ENCODE measurements at places on chromosomes 12 and 14.
A peak's percentile ranks its signal among the peaks of the same experiment; 100 is the strongest.

GRCh38 chr14:30991408-30991807, 34.0 kb upstream of the AP4S1 start:
- DNase-seq: no peak

DNA sequence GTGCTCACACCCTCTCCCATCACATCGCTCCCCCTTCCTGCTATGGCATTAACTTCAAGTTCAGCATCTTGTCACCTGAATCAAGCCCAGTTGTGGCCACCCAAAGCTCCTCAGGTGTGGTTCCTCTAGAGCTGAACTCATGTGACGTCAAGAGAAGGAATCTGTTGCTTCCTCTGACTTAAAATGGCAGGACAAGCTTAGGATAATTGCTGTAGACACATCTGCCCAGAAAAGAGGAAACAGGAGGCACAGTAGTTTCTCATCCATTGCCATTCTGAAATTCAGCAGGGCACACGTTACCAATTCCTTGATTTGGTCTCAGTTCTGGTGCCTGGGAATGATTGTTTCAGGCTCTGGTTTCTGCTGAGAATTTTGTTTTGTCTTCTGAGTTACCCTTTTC, 52.1 kb downstream of the RCOR1 start:
- no peak for DNase-seq

DNA sequence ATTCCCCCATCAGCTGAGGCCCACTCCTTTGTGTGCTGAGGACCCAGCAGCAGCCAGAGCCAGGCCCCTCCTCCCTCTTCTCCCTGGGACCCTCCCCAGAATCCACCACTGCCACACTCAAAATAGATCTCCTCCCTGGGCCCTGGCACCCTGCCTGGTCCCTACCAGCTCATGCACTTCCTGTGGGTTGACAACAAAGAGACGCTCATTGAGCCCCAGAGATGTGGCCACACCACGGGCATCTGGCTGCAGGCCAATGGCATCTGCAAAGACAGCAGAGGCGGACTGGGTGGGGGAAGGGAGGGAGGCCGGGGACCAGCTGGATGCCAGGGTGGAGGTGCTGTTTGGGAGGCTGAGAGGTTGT, 16.0 kb upstream of the ENDOU start:
- peak; percentile 93 for DNase-seq

GRCh38 chr12:122399592-122400373, 22.7 kb downstream of the CLIP1 start:
- peak; percentile 79 for DNase-seq

- no peak for DNase-seq
These were observed 19.4 kb upstream of the EVL start for GRCh38 chr14:100045642-100046344.

GRCh38 chr14:92383805-92384204, 60.8 kb downstream of the SLC24A4 start:
- no peak for DNase-seq

DNA sequence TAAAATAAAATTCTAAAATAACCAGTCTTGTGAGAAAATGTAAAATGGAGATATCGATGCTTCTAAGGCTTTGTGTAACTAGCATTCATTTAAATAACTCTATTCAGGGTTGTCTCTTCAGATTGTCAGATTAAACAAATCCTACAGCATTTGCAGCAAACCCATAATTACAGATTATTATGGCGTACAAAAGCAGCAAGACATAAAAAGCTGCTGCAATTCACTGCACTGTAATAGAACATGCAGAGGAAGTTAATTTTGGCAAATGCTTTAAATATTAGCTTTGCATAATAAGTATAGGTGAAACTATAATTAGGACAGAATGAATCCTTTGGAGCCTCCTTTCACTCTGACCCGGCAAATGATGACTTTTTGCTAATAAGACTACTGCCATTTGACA, 98.3 kb downstream of the INSM2 start:
- DNase-seq: no peak

GRCh38 chr12:57089271-57090245, 644 bp downstream of the NAB2 start:
- DNase-seq: peak; percentile 57

DNA sequence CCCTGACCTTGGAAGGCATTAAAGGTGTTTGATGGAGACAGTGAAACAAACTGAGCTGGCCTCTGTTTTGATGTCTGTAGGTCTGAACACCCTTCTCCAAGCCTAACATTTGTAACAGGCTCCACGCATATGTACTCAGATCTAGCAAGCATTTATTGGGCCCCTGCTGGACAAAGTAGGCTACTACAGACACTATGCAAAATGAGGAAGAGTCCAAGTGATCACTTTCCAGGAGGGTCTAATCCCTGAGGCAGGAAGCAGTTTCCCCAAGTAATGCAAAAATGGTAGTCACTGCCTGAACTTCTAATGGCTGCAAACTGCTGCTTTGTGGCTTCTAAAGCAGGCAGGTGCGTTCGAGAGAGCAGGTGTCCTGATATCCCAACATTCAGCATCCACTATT, 405.8 kb downstream of the MED13L start:
- peak; percentile 34 for DNase-seq

- peak; percentile 86 for DNase-seq
These were observed 42.9 kb downstream of the TRIP11 start for GRCh38 chr14:91996948-91997371.

- peak; percentile 93 for DNase-seq
These were observed 76.7 kb downstream of the NCOR2 start for GRCh38 chr12:124490584-124491305.

DNA sequence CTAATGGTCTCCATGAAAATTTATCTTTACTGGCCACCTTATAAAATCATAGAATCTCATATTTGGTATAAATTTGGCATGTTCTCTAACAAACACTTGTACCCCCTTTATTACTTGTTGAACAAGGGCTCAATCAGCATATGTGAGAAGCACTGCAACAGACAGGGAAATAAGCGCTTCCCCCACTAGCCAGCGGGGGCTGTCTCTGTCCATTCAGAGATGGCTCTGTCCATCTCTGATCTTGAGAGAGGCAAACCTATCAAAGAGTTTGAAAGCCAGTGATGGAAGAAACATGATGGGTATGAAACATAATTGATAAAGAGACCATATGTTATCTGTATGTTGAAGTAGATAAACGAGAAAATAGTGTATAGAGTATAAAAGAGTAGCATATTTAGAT, 326.8 kb downstream of the PDZRN4 start:
- peak; percentile 55 for DNase-seq

DNA sequence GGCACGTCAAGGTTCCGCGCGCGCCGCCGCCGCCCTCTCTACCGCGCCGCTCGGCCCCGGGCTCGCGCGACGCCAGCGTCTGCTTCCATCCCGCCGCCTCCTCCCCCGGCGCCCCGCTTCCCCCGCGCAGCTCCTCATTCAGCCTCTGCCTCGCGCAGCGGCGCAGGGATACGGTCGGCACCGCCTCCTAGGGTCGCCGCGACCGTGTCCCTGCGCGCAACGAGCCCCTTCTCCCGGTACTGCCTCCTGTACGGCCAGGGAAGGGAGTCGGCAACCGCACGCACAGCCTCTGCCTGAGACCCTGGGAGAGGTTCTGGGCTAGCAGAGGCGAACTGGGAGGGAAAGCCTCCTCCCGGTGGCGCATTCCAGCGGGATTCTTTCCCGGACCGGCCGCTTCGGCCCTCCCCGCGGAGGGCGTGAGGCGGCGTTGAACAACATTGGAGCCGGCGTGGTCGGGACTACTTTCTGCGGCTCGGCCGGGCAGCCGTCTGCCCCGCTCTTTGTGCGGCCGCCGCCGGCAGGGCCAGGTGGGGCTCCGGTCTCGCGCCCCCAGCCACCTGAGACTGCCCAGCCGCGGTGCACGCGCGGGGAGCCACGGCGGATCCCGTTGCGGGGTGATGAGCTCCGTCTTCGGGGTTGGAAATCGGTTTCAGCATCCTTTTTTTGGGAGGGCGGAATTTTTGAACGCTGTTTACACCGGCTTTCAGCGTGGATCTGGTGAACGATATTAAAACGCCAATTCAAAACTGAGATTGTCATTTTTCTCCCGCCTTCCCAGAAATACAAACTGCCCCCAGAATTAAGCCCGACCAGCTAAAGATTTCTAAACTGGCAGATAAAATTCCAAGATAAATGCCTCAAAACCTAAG, at the start of gene LRP6:
Gene LRP6 (minus strand): TSS at position 172 of the 869 bp plus-strand sequence. CDS start 309 bp downstream, outside the sequence.
- peak; percentile 80 for DNase-seq

DNA sequence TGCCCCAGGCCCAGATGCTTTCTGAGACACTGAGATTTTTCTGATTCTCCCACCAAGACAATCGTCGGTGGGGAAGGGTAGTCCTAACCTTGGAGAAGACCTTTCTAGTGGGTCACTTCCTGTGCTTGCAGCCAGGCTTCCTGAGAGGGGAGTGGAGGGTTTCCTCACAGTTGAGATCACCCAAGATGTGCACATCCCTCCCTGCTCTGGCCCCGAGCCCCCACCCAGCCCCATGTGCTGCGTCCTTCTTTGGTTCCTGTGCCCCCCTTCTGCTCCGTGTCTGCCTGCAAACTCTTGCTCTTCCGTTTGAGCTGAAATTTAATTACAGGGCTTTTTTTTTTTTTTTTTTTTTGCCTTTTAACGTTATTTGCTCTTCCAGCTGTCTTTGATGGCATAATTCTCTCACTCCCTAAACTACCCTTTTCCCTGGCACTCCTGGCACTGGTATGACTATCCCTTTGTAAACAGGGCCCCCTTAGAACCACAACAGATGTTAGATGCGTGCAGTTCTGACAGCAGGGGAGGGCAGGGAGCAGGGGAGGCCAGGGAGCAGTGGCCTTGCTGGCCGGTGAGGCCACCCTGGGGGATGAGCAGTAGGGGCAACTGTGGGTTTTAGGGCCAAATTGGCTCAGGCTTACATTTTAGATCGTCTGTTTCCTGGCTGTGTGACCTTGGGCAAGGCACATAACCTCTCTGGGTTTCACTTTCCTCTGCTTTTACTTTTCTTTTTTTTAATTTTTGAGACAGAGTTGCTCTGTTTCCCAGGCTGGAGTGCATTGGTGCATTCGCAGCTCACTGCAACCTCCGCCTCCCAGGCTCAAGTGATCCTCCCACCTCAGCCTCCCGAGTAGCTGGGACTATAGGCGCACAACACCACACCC, 144.5 kb downstream of the PHETA1 start:
- no peak for DNase-seq

Data from hematopoietic multipotent progenitor cell treated with erythropoietin and hydrocortisone succinate and interleukin-3 and kit ligand, for 8 days (in vitro differentiated cells).